ENCODE measurements at places on chromosomes 1 and 21.

DNA sequence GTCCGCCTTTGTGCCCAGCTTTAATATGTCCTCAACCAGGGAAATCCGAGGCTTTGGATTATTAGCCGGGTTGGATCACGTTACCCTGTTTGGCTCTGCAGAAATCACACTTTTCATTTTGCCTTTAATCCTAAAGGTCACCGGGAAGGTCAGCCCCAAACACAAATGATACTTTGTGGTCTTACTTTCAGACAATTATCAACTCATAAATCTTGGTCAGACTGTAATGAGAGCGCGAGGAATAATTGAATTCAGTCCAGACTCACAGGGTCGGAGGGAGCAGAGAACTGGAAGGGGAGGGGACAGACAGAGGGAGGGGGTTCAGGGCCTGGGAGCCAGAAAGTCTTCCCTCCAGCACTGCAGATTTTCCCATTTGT lies 91.7 kb upstream of the NFIA start:
- no peak for DNase-seq

GRCh38 chr21:39705849-39706248 lies 39.1 kb upstream of the IGSF5 start:
- no peak for DNase-seq

DNA sequence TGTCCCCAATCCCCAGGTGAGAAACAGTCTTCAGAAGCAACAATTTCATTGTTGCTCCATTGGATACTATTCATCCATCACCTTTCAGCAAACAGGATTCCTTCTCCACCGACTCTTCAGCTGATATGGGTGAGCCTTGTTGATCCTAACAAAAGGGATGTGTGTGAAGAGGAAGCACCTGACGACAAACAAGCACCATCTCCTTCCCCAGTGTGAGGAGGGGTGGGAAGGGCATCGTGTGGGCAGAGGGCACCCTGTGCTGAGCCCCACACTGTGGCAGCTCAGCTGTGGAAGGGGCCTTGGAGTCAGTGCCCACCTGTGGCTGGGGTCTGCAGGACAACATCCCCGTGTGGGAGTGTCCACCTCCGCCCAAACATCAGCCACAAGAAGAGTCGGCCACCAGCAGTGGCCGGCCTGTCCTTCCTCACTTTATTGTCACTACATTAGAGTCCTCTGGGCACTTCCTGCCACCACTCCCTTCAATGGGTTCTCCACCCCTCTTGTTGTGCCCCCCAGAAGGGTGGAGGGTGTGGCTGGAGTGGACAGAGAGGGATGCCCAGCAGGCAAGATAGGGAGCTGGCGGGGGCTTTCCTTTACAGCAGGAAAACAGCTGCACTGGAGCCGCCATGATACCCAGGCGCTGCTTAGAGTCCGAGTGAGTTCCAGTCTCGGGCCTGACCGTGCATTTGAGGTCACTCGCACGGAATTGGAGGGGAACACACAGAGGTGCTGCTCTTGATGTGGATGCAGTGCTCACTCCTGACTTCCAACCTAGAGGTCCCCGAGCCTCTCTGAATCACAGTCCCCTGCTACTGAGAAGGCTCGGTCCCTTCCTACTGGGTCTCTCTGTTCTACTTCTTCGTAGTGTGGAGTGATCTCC lies 40.9 kb downstream of the VPS26C start:
- DNase-seq = no peak

- DNase-seq = no peak
Observed at GRCh38 chr1:3553166-3553939, 58.0 kb downstream of the MEGF6 start.

GRCh38 chr1:232667778-232668165 lies 37.8 kb upstream of the SIPA1L2 start:
- no peak for DNase-seq

- DNase-seq = peak; percentile 66
Observed at GRCh38 chr1:81414488-81415015, 386.2 kb upstream of the ADGRL2 start.
